ENCODE measurements at places on chromosomes 3 and 15.

GRCh38 chr3:101836652-101837598 lies 12.4 kb upstream of the NFKBIZ start:
- DNase-seq, result peak; percentile 30

- DNase-seq, result no peak
Observed at GRCh38 chr15:98937413-98938104, 70.0 kb downstream of the PGPEP1L start.

GRCh38 chr15:57555270-57555669 lies 36.4 kb upstream of the MYZAP start:
- no peak for DNase-seq

GRCh38 chr3:24433838-24434591 lies 60.6 kb downstream of the THRB start:
- DNase-seq, result no peak

GRCh38 chr15:70029297-70029701 lies 68.4 kb downstream of the TLE3 start:
- no peak for DNase-seq

DNA sequence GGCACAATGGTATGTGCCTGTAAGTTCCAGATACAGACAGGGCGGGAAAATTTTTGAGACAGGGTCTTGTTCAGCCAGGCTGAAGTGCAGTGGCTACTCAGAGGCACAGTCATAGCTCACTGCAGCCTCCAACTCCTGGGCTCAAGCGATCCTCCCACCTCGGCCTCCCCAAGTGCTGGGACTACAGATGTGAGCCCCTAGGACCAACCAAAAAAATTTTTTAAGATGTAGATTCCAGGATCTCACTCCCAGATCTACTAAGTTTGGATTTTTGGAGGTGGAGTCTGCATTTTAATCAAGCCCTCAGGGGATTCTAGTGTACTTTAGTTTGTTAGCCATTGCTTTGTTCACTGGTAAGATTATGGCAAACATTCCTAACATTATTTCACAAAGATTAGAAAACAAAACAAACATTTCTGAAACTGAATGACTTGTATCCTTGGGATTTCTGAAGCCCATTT lies 2.7 kb downstream of the LIPH start:
- no peak for DNase-seq

- DNase-seq, result no peak
Observed at GRCh38 chr3:9938966-9939365, 5.3 kb downstream of the CRELD1 start.

DNA sequence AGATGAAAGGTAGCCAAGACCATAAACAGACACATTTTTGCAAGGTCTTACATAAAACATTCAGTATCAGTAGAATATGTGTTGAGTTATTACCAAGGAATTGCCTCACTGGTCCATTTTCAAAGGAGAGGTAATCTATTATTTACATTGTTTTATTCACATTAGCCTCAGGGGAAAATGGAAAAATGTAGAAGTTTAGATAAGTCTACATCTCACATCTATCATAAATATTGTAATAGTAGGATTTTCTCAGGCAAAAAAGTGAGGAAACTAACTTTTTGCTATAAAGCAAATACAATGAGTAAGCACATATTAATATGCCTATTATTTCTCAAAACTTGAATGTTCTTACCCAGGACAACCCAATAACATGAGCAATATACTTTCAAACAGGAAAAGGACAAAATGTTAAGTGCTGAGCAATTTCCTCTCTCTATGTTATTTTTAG lies 184.6 kb upstream of the AGTR1 start:
- peak; percentile 30 for DNase-seq

DNA sequence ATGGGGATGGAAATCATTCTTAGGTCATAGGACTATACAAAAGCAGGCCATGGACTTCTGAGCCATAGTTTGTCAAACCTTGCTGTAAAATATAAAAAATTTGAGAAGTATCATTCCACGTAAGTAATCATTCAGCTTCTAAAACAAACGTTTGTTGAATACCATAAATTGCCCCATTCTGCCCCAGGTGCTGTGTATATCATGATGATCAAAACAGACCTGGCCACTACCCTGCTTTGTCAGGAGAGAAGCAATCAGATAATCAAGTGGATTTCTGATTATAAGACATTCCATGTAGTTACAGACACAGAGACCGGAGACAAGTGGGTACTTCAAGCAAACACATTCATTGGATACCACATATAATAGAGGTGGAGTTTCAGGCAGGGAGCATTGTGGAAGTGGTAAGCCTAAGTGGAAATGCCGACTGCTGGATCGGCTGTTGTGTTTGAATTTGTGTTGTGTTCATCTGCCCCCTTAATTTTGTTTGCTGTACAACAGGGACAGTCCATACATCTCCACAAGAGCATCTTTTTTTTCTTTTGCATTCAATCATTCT lies 61.7 kb downstream of the TGFBR2 start:
- no peak for DNase-seq

DNA sequence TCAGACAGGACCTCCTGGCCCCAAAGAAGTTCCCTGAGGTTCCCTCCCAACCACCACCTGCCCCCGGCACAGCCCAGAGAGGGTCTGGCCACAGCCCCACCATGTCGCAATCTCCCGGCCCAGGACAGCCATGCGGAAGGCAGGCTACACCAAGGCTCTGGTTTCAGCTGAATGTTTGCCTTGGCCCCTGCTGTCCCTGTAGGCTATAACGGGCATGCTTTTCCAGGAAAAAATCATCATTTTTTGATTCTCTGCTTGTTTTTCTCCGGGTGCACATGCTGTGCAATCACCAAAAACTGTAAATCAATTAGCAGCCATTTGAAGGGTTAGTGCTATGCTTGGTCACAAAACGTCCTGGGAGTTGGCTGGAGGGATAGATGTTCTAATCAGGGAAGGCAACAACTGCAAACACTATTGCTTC lies 142.7 kb upstream of the IGF1R start:
- DNase-seq, result no peak

DNA sequence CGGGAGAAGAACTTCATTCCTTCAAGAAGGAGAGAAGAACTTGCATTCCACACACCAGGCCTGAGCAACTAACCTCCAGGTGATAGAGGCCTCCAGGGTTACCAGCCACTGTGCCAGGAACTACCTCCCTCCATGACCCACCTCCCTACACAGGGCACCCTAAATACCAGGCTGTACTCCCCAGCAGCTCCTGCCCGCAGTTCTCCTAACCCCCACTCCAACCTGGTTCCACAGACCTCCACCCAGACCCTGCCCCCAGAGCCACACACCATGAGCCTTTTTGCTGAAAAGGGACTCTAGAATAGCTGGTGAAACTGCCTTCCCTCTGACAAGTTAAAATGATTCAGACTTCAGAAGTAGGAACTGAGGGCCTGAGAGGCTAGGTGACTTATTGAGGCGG lies 8.2 kb downstream of the IGDCC3 start:
- no peak for DNase-seq

DNA sequence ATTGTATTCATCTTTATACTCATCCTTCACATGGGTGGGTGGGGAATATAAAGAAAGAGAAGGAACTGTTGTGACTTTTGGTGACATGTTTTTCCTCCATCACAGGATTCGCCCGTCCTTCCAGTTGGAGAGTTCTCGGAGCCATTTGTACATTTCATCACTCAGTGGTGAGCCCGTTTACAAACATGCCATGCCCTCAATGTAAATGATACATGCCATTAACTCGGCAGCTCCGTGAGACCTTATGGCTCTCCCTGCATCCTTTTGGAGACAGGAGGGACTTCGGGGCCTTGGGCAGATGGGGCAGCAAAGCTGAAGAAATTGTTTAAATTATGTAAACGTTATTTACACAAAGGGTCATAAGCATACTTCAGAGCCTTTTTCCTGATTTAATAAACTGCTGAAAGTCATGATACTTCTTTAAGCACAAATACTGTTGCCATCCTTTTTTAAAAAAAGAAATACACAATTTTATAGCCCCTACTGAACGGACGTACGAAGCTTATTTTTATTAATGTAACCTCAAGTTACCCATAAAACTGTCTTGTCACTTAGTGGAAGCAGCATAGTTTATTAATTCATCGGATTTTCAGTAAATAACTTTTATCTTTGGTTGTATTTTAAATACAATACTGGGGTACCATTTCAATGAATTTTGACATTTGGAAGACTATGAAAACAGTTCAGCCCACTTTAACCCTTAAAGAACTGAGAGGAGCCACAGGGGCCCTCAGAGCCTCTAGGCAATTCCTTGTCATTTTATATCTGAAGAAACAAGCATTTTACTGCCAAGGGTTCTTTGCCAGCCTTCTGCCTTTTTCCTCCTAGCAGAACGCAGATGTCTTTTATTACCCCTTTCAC lies 55.6 kb upstream of the SKOR1 start:
- no peak for DNase-seq

GRCh38 chr3:80017369-80017768 lies 249.6 kb upstream of the ROBO1 start:
- DNase-seq, result peak; percentile 10

- no peak for DNase-seq
Observed at GRCh38 chr15:90930861-90931574, 1.3 kb downstream of the HDDC3 start.

GRCh38 chr3:187889601-187890404 lies 144.5 kb upstream of the BCL6 start:
- no peak for DNase-seq

DNA sequence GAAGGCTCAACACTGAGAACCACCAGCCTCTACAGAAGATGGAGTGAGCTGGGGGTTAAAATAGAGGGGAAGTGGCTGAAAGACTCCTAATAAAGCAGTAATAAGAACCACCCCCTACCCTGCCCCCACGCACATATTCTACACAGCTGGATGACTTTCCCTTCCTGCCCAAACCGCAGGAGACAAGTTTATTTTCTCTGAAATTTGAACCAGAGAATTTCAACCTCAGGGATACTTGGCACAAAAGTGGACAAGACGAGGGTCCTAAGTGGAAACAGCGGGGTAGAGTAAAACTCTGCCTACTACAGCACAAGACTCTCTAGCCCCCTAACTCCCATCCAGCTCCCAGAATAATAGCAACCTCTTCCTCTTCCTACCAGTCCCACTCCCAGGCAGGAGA lies 28.4 kb downstream of the USF3 start:
- peak; percentile 82 for DNase-seq

- no peak for DNase-seq
Observed at GRCh38 chr15:60476713-60477112, 2.2 kb downstream of the ICE2 start.

DNA sequence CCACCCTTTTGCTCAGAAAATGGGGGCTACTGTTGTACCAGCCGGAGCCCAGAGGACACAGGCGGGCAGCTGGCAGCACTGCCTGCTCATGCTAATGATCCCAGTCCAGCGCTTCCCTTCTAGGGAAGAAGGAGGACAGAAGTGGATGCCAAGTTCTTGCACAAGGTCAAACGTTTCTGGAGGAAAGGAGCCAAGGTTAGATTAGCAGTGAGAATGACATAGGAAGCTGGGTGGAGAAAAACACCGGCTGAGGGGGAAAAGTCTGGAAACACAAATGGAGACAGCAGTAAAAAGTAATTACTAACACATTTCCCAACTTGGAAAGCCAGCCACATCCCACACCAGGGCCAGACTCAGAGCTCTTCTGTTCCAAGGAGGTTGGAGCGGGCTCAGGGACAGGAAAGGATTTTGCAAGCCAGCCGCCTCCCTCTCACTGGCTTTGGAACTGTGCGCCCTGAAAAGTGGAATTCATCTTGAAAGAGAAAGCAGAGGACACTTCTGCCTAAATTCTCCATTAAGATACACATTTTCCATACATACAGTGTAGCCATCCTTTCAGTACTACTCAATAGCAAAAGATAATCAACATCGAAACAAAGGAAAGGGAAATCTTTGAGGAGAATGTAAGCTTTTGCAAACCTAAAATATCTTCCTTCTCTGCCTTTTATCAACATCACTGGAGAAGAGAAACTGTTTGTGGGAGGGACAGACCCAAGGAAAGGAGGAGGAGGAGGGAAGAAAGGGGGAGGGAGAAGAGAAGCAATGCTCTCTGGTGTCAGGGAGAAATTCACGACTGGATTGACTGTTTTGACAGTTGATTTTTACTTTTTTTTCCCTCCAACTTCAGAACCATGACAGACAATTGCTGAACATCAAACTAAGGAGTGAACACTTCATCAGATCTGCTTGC lies 133.6 kb downstream of the CD47 start:
- no peak for DNase-seq

DNA sequence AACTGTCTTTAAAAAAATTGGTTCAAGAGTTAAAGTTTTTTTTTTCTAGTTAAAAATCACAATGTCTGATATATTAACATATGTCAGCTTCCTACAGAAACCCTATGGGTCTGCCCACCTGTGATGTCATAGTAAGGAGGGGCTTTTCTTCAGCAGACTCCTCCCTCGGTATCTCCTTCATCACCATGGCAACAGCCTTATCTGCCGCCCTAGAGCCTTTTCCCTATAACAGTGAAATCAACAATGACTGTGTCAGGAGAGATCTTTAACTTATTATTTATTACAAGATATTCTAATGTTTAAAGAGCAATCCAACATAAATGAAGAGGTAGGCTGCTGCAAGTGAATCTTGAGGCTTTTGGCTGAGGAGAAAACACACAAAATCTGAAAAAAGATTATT lies 138.7 kb downstream of the PEX5L start:
- peak; percentile 7 for DNase-seq

GRCh38 chr3:171806200-171807128 lies 3.8 kb downstream of the PLD1 start:
- no peak for DNase-seq

DNA sequence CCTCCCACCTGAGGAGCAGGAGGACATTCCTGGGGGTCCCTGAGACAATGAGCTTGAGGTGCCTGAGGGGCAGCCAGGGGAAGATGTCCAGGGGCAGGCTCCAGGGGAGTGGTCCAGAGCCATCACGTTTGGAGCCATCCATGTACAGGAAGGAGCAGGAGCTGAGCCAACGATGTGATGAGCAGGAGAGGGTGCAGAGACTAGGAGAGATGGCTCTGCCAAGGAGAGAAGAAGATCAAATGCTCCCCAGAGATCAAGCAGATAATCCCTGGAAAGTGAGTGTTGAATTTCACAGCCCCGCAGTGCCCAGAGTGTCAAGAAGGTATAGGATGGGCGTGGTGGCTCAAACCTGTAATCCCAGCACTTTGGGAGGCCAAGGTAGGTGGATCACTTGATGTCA lies 97.8 kb upstream of the HERC1 start:
- no peak for DNase-seq

DNA sequence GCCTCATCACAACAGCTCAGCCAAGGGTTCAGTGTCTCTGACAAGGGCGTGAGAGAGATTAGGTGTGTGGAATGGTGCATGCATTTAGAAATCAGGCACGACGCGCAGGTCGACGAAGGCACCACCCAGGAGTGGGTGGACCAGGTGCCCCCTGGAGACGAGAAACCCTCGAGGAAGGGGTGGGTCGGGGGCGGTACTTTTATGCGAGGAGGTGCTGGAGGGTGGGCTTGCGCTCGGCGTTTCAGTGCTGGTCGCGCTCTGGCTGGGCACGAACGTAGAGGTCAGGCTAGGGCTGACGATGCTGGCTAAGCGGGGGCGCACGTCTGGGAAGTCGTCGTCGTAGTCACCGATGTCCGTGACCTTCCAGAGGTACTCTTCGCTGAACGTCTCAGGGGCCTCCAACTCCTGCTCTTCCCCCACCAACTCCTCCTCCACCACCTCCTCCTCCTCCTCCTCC lies 393 bp downstream of the ERICH6 start:
- DNase-seq, result no peak

- no peak for DNase-seq
Observed at GRCh38 chr3:1252061-1252430, 159.2 kb downstream of the CNTN6 start.

GRCh38 chr15:40843261-40843884 lies 475 bp upstream of the SPINT1 start:
- no peak for DNase-seq
